Body of pancreas (tissue), 4 donors: ENCODE measurements at places on chromosomes 12 and 14.

- DNase-seq: no peak
These were observed 368.6 kb downstream of the BCL11B start for GRCh38 chr14:98903371-98903770.

GRCh38 chr12:51377099-51377984 lies 13.9 kb downstream of the GALNT6 start:
- DNase-seq: no peak

GRCh38 chr12:124024776-124025175 lies 51.8 kb downstream of the ZNF664 start:
- no peak for DNase-seq

DNA sequence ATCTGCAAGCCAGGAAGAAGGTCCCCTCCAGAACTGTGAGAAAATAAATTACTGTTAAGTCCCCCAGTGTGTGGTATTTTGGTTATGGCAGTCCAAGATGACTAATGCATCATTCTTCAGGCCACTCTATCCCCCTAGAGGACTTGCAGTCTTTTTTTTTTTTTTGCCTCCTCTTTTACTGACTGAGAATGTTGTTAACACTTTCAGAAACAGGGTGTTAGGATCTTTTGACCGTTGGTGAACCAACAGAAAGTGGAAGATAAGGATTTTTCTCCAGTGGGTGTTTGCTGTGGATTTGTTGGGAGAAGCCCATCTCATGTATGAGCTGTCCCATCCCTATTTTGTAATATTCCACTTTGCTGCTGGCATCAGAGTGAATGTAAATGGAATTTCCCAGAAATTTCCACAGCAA lies 37.8 kb downstream of the MARK3 start:
- no peak for DNase-seq

- DNase-seq: peak; percentile 11
These were observed 2.5 kb downstream of the RIMBP2 start for GRCh38 chr12:130713581-130713991.

- no peak for DNase-seq
These were observed 125.0 kb downstream of the PRIMA1 start for GRCh38 chr14:93663317-93663716.

GRCh38 chr12:45893240-45893639 lies 97.1 kb downstream of the SCAF11 start:
- DNase-seq: no peak

- no peak for DNase-seq
These were observed 20.9 kb upstream of the RCOR1 start for GRCh38 chr14:102571478-102572042.

DNA sequence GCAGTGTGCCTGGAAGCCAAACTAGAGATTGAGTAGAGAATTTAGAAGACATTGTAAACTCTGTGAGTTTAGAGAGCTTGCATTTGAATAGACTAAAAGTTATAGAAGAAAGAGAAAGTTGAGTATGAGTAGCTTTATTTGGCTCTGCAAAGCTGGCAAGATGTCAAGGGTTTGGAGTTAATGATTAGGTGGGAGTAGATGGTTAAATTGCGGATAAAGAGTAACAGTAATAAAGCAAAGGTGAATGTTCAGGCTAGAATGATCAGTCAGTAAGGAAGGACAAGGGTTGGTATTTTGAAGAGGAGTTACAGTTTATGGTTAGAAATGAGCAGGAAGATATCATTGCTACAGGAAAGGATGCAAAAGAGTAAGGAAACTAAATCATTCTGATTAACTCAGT lies 5.2 kb downstream of the PPM1A start:
- peak; percentile 34 for DNase-seq

DNA sequence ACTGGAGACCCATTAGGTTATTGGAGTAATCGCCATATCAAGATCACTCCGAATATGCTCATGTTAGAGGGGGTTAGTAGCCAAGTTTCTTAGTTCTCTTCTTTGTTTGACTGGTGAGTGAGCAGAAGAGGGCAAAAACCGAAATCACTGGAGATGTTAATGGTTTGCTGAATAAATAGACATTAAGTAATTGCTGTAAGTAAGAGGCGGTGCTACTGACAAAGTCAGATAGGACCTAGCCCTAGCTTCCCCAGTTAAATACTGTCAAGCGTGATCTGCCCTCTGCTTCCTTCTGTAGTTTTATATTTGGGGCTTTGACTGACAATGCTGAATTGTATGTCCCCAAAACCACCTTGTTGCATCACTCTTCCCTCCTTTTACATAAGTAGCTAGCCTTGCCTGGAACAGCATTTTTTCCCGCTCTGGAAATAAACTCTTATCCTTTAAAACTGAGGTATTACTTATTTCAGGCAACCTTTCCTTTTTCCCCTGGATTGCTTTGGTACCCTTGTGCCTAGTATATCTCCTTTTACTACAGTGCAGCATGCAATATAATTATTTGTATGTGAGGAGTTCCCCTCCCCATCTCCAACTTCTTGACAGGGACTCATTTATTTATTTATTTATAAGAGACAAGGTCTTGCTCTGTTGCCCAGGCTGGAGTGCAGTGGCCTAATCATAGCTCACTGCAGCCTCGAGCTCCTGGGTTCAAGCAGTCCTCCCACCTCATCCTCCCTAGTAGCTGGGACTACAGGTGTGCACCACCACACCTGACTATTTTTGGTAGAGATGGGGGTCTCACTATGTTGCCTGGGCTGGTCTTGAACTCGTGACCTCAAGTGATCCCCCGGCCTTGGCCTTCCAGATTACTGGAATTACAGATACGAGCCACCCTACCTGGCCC lies 1.4 kb downstream of the SNRPF start:
- no peak for DNase-seq
